ENCODE measurements at places on chromosomes 12 and 14. TPM values are rescaled to one million over a fixed set of nuclear protein-coding genes. Genes with fewer than 3 reads are reported as not detected.
A peak's percentile ranks its signal among the peaks of the same experiment; 100 is the strongest.

DNA sequence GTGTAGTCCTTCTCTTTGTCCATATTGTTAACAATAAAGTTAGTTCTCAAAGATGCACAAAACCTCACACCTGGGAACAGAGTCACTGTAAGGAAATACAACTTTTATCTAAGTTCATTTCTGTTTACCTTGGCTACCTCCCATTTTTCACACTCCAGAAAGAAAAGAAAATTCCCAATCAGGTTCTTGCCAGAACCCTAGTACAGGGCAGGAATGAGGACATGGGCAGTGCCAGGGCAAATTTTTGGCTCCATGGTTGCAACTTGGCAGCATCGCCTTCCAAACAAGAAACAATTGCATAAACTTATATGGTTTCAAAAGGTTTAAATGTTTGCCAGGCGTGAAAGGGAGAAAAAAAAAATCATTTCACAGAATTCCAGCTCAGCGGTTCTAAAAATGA lies 296.3 kb upstream of the PRKD1 start:
- H3K27ac ChIP-seq: no peak overlapping the region
- no peak for DNase-seq
- H3K36me3 ChIP-seq: no peaks in the 10 kb centered on the region
- H3K27me3 ChIP-seq: no peaks in the 10 kb centered on the region

Gene VWF
- total RNA-seq: 0.50 TPM

DNA sequence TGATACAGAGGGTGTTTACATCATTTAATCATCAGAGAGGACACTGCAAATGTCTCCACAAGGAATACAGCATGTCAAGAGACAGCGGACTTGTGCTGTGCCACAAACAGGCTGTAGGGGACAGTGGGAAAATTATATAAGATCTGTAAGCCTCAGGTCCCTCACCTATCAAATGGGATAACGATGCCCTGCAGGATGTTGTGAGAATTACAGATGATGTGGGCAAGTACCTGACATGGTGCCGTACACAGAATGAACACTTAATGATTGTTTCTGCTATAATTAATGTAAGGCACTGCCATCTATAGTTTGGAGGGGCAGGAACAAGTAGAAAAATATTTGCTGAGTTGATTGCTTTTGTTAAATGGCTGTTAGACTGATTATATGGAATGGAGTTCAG lies 81.9 kb upstream of the GTF2A1 start:
- no peaks in the 10 kb centered on the region for H3K4me1 ChIP-seq
- H3K27ac ChIP-seq: no peak overlapping the region
- DNase-seq: no peak
- no peaks in the 10 kb centered on the region for H3K36me3 ChIP-seq
- H3K4me3 ChIP-seq: no peak overlapping the region

GRCh38 chr14:90546767-90547166 lies 149.9 kb downstream of the CALM1 start:
- no peaks in the 10 kb centered on the region for H3K27me3 ChIP-seq
- no peak overlapping the region for H3K4me3 ChIP-seq
- no peaks in the 10 kb centered on the region for H3K4me1 ChIP-seq
- no peak for DNase-seq
- H3K36me3 ChIP-seq: no peaks in the 10 kb centered on the region

DNA sequence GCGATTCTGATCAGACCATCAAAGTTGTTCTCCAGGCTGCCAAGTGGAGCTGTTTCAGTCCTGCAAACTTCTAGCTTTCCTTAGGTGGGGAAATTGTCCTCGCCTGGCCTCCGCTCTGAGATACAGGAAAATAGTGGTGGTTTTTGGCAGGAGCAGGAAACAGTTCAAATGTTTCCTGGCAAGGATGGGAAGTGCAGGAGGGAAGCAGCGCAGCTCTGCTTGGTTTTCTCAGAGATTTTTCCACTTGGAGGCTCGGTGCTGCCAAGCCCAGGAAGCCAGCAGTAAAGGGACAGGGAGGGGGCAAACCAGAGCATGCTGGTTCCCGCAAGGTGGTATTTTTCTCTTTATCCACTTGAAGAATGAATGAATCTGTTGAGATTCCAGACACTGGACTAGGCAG lies 17.0 kb downstream of the TMEM63C start:
- no peak overlapping the region for H3K27ac ChIP-seq
- no peaks in the 10 kb centered on the region for H3K4me1 ChIP-seq
- no peaks in the 10 kb centered on the region for H3K36me3 ChIP-seq
- H3K27me3 ChIP-seq: 0 out of 2 replicates have a peak, but pooled peaks cover 4% of the 10 kb centered on the region
- H3K4me3 ChIP-seq: no peak overlapping the region

Gene HRK
- total RNA-seq: not detected

Gene PIWIL1
- total RNA-seq: not detected

Gene NUAK1
- total RNA-seq: 60.6 TPM

DNA sequence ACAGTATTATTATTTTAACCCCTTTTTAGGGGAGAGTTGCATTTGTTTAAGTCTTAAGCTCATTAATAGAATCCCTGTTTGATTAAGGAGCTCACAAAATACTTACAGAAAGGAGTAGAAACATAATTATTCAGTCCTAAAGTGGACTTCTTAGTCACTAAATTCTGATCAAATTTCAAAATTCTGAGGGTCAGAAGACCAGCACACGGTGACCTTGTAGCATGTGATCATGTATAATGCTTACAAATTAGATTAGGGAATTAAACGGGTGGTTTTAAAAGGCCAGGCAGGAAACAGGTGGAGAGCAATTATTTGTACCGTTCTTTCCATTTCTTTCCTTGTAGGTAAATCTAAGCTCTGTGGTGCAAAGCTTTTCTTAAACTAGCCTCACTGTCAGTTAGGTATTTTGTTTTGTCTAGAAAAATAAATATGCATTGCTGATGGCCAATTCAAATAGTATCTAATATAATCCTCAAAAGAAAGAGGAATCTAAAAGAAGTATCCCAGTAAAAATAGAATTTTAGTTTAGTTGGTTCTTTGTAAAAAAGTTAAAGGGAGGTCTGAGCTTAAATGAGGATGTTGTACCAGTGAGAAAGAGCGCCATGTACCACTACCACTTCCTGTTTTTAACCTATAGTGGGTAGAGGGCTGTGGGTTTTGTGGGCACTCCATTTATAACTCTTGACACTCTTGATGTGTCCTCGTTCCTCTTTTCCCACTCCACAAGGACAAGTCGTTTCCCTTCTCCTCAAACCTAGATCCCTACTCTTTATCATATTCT lies 51.1 kb downstream of the SLC38A1 start:
- DNase-seq: no peak

DNA sequence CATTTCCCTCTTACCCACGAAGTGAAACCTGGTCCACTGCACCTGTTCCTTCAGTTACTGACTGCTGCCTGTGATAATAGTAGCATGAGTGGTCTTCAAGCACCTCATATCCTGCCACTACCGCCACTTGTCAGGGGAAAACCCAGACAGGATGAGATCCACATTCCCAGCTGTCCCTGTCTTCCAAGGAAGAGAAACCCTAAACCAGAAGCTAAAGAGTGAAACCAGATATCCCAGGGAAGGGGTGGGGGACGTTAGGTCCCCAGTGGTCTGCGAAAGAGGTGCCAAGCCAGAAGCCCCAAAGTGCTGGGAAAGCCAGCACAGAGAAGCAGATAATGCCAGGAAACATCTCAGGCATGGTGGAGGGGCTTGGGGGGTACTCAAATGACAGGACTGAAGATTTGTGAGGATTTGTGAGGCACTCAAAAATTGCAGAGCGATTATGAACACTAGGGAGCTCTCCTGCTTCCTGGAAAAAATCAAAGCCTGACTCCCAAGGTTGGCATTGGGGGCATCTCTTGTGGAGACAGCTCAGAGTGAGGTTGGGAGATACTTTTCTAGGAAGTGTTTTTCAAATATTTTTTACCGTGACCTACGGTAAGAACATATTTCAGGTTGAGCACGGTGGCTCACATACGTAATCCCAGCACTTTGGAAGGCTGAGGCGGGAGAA lies 77.9 kb downstream of the TMEM30B start:
- no peak overlapping the region for H3K27ac ChIP-seq
- DNase-seq: no peak
- no peaks in the 10 kb centered on the region for H3K36me3 ChIP-seq
- no peak overlapping the region for H3K4me3 ChIP-seq
- H3K4me1 ChIP-seq: no peaks in the 10 kb centered on the region
- no peaks in the 10 kb centered on the region for H3K27me3 ChIP-seq

DNA sequence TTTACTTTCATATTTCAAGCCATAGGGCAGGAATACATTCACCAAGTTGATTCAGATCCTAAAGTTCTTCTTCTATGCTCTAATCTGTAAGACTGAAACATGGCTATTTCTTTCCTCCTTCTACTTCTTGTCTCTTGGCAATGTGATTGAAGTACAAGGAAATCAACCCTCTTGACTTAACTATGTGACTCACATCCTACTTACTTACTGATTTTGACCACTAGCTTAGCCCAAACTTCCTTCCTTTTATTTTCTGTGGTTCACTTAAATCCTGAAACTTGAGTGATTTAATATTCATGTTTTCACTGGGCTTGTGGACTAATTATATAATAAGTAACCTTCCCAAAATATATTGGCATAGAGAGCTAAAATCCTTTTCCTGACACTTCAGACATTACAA lies 111.2 kb upstream of the NOVA1 start:
- H3K27me3 ChIP-seq: no peaks in the 10 kb centered on the region
- no peak overlapping the region for H3K4me3 ChIP-seq
- H3K36me3 ChIP-seq: no peaks in the 10 kb centered on the region
- no peak for DNase-seq

- peak overlapping the region; percentile 54 for H3K27ac ChIP-seq
- no peaks in the 10 kb centered on the region for H3K27me3 ChIP-seq
- no peaks in the 10 kb centered on the region for H3K36me3 ChIP-seq
- H3K4me3 ChIP-seq: peak overlapping the region; percentile 37
Measured at GRCh38 chr12:54010053-54010971, 1.5 kb downstream of the HOXC8 start.

DNA sequence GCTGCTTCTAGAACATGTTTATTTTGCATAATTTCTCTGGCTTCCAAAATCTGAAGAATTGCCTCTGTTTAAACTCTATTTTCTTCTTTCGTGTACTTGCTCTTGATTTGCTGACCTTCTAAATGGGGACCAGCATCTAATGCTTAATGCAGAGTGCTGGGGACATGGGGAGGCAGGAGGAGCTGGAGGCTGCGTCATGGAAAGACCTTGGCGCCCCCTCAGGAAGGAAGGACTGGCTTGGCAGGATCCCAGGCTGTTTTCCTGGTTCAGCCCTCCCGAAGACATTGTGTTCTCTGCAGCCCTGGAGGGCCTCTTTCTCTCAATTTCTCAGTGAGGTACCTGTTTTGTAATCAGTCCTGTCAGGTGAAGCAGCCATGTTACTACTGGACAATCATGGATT lies 5.5 kb downstream of the PRKCH start:
- peaks cover 7% of the 10 kb centered on the region for H3K27me3 ChIP-seq
- no peak overlapping the region for H3K27ac ChIP-seq
- H3K4me3 ChIP-seq: no peak overlapping the region
- no peak for DNase-seq
- no peaks in the 10 kb centered on the region for H3K36me3 ChIP-seq
- H3K4me1 ChIP-seq: peaks cover 13% of the 10 kb centered on the region

Gene EXOC3L4
- not detected for total RNA-seq

Gene PRPH
- not detected for total RNA-seq

Gene KCNMB4
- total RNA-seq: 0.09 TPM

GRCh38 chr12:71935594-71935993 lies 3.1 kb upstream of the TPH2 start:
- H3K27ac ChIP-seq: no peak overlapping the region
- H3K36me3 ChIP-seq: no peaks in the 10 kb centered on the region
- no peaks in the 10 kb centered on the region for H3K4me1 ChIP-seq

GRCh38 chr12:51047655-51048540 lies at the start of gene LETMD1:
TSS of gene LETMD1 (plus strand) at chr12:51048327. CDS start at chr12:51048357, 30 bp downstream.
- peaks cover 12% of the 10 kb centered on the region for H3K4me1 ChIP-seq
- peaks cover 13% of the 10 kb centered on the region for H3K36me3 ChIP-seq
- peak within 1 kb of the TSS; percentile 53 for H3K4me3 ChIP-seq
- peak; percentile 98 for DNase-seq
- peak within 1 kb of the TSS; percentile 63 for H3K27ac ChIP-seq

- no peaks in the 10 kb centered on the region for H3K27me3 ChIP-seq
- no peak for DNase-seq
- no peaks in the 10 kb centered on the region for H3K36me3 ChIP-seq
- H3K27ac ChIP-seq: no peak overlapping the region
- H3K4me3 ChIP-seq: no peak overlapping the region
- H3K4me1 ChIP-seq: no peaks in the 10 kb centered on the region
Measured at GRCh38 chr12:67877727-67878126, 111.5 kb upstream of the IFNG-AS1 start.

GRCh38 chr12:104526751-104527150 lies 70.0 kb downstream of the CHST11 start:
- no peak overlapping the region for H3K4me3 ChIP-seq
- H3K36me3 ChIP-seq: no peaks in the 10 kb centered on the region
- no peaks in the 10 kb centered on the region for H3K27me3 ChIP-seq
- no peak overlapping the region for H3K27ac ChIP-seq
- no peak for DNase-seq

DNA sequence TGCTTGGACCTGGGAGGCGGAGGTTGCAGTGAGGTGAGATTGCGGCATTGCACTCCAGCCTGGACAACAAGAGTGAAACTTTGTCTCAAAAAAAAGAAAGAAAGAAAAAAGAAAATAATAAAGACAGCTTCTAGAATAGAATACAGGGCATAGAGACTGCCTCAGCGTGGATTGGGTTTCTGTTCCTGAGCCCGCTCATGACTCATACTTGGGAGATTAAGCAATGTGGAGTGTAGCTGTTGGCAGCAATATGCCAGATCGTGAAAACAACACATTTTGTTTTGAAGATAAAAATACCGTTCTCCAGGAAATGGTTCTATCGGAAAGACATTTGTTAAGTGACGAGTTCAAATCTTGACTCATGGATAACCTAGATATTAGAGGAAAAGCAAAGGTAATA lies 67.2 kb downstream of the GLT1D1 start:
- no peak overlapping the region for H3K4me3 ChIP-seq
- H3K4me1 ChIP-seq: no peaks in the 10 kb centered on the region
- H3K27ac ChIP-seq: no peak overlapping the region
- H3K36me3 ChIP-seq: no peaks in the 10 kb centered on the region

Gene ACRBP
- total RNA-seq: not detected

Measured in SJSA1 (cell line).